Stimulated activated naive CD8-positive, alpha-beta T cell treated with anti-CD3 and anti-CD28 coated beads, Interleukin-15, Interleukin-2, amounts not matched to agents 100 U/mL and 50 U/mL, for 24 hours (primary cell): ENCODE measurements at places on chromosomes 7 and 10.

- DNase-seq = no peak
These were observed 401.1 kb downstream of the DGKB start for GRCh38 chr7:14501436-14501835.

DNA sequence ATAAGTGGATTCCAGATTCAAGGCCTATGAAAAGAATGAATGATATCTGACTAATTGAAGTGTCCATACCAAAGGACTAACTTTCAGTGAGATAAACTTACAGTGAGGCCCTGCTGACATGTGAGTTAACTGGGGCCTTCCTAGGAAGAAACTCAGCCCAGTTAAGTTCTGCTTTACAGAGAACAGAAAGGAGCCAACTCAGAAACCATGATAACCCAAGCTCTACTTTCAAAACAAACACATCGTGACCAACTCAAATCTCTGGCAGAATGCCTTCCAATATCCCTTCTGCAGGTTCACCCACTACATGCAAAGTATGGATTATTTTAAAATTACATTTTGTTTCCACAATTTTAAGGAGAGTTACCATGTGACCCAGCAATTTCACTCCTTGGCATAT, 75.8 kb upstream of the MRLN start:
- no peak for DNase-seq

DNA sequence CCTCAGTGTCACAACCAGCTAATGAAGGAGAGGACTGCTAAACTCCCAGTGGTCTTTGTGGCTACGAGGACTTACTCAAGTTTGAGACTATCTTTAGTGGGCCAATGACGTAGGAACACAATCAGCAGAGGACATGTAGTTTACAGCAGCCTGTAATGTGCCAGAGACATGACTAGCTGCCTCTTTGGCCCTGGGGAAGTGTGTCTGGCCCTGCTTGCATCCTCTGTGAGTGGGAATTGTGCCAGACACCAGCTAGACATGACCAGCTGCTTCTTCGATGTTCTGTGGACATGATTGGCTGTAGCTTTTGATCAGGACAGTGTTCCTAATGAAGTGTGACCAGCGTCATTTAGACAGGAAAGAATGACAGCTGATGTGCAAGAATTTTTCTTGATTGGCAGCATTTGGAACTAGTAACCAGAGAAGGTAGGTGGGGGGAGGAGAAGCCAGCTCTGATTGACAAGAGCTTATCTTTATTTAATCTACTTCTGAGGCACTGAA, 141.7 kb downstream of the AUTS2 start:
- DNase-seq = no peak

DNA sequence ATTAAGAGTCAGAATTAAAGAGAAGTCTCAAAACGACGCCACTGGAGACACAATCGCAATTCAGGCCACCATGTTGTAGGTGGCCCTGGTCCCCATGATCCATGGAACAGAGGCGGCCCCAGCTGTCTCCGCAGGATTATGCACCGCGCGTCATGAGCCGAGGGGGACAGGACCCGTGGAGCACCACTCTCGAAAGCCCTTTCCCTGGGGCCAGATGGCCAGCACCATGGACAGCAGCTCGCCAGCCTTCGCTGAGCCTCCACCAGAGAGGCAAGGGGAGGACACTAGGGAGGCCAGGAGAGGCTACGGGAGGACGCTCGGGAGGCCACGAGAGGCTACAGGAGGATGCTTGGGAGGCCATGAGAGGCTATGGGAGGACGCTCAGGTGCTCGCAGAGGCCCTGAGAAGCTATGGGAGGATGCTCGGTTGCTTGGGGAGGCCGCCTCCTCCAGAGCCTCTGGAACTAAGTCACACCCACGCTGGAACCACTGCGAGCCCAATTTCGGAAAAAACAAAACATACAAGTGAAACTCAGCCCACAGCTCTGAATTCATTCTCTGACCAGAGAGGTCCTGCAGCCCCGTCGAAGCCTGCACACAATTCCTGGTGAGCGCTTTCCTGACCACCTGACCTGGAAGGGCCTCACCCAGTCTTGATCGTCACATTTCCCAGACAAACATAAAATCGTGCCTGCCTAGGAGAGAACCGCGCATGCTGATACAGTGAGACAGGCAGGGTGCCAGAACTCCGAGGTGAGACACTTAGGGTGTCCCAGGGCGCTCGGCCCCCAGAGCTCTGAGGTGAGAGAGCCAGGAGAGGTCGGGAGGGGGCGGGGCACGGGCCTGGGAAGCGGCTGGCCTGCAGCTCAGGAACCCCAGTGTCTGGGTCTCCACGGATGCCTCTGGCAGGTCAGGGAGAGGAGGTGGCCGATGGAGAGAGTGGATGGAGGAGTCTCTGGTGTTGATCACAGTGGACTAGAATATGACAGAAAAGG, 224.4 kb downstream of the PTPRN2 start:
- DNase-seq = no peak
